Stimulated activated CD4-positive, alpha-beta T cell treated with anti-CD3 and anti-CD28 coated beads, Interleukin-2, amount 100 ng/mL, for 48 hours (primary cell): ENCODE measurements at places on chromosomes 7 and 10.

GRCh38 chr10:116120688-116121455 is 152.1 kb downstream of the GFRA1 start:
- DNase-seq: no peak

- no peak for DNase-seq
Observed at GRCh38 chr7:46147871-46148270, 226.8 kb upstream of the IGFBP3 start.

GRCh38 chr10:97711640-97712572 is 1.6 kb upstream of the MARVELD1 start:
- no peak for DNase-seq

- no peak for DNase-seq
Observed at GRCh38 chr10:49260644-49261296, 38.2 kb upstream of the C10orf71 start.

DNA sequence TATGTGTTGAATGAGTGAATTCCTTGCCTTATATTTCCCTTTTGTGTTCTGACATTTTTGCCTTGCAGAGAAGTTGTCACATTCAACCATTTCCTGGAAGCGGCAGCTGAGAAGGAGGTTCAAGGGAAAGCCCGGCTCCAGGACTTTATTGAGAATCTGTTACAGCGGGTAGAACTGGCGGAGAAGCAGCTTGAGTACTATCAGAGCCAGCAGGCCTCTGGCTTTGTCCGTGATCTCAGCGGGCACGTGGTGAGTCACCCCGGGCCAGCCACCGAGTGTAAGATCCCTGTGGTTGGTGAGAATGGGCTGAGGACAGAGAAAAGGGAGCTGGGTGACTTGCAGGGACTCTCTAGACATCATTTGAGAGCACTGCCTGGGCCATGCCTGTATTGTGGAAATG is 14.2 kb downstream of the ZNF365 start:
- DNase-seq: no peak

DNA sequence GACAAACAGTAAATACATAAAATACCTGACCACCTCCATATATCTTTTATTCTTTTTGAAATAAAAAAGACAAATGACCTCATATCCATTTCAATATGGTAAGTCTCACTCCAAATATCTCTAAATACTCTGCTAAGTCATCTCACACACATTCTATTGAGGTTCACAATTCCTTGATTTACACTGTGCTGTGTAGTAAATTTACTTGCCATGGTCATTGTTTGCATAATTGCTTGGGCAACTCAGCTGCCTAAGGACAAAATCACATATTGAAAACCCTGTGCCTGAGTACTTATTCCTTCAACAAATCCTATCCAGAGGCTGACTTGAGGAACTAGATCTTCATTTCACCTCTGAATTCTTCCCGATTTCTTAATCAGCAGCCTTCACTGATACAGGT is 176.4 kb downstream of the THSD7A start:
- no peak for DNase-seq

DNA sequence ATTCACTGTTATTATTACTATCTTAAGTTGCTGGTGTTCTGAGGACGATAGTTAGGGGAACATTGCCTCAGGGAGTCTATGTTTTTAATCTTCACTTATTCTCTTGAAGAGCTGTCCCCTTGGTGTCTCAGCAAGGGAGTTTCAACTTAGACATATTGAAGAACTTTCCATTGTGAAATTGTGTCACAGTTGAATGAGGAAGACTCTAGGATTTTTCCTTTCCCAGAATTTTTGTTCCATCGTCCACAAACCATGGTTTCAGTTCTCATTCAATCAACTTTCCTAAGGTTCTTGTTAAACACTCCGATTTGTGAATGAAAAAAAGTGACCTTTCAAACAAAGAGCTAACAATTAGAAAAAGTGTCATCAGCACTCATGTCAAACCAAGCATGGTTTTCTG is 128.3 kb downstream of the GATA3 start:
- no peak for DNase-seq

DNA sequence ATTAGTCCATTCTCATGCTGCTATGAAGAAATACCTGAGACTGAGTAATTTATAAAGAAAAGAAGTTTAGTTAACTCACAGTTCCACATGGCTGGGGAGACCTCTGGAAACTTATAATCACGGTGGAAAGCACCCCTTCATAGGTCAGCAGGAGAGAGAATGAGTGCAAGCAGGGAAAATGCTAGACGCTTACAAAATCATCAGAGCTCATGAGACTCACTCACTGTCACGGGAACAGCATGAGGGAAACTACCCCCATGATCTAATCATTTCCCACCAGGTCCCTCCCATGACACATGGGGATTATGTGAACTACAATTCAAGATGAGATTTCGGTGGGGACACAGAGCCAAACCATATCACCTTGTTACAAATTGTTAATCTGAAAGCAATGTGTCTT is 15.8 kb downstream of the TAS2R39 start:
- no peak for DNase-seq

DNA sequence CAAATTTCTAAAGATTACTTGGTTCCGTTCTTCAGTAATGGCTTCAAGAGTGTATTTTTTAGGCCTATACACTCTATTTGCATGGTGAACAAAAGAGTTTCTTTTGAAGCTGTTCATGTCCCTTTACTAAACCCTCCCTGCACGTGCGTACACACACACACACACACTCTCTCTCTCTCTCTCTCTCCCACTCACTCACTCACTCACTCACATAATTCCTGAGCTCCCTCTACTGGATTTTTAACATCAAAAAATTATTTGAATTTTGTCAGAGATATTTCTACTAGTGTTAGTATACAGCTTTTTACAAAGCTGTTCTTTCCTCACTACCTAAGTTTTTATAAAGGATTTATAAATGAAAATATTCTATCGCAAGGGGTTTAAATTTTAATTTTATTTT is 85.9 kb downstream of the UBE3C start:
- no peak for DNase-seq

- no peak for DNase-seq
Observed at GRCh38 chr10:122276611-122277208, 5.6 kb downstream of the BTBD16 start.

GRCh38 chr7:157411580-157411979 is 74.8 kb downstream of the DNAJB6 start:
- DNase-seq: peak; percentile 34

GRCh38 chr10:24824124-24824523 is 100.4 kb upstream of the ARHGAP21 start:
- no peak for DNase-seq

GRCh38 chr7:42161719-42162118 is 75.3 kb downstream of the GLI3 start:
- DNase-seq: no peak

DNA sequence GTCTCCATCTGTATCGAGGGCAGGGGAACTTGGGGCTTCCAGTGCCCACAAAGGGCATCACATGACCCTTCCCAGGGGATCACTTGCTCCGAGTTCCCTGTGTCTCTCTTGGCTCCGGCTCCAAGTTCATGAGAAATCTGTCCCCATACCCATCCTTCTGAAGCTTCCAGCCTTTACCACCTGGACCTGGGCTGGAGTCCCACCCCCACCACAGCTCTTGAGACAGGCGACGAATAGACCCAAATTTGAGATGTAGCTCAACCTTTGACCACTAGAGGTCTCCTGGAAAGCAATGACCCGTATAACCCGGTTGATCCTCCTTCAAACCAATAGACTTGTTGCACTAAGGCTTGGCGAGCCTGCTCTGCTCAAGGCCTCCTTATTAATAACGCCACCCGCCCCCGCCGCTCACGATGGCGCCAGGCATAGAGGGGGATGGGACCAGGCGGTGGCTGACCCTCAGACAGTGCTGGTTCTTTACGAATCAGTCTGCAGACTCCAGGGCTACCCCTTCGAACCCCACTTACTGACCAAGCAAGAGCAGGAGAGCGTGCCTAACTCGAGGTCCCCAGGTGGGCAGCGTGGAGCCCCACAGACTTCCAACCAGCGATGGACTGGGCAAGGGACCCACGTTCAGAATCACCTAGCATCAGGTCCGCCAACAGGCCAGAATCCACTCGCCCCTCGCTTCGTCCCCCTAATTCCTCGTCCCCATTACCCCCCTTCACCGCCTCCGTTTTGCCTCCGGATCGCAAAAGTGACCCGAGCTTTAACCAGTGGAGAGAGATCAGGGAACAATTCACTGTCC is 4.4 kb upstream of the ARID5B start:
- peak; percentile 56 for DNase-seq

DNA sequence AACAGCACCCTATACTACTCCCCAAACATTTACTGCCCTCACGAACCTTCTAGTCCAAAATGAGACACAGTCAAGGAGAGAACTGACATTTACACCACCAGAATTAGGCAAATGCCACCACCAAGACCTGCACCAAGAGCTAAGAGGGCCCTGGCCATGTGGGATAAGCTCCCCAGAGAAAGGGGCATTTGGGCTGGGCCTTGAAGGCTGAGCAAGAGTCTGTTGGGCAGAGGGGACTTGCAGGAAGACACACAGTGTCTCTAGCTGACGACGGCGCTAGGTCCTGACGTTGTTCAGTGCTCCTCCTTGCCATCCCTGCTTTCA is 326.4 kb upstream of the ZMIZ1 start:
- DNase-seq: no peak

DNA sequence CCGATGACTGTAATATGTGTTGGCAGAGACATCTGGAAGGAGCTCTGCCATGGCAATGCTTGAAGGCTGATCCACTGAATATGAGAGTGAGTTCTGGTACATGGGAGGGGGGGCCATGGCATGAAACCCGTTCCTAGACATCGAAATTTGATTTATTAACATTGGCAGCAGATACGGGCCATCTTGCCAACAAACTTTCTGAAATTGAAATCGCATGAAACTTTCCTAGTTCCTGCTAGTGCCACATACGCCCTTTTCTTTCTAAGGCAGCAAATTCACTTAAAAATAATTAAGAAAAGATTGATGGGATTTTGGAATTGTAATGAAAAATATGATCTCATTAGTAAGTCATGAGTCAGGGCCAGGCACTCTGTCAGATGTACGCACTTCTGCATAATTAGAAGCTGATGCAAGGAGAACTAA is 91.8 kb upstream of the KMT2C start:
- no peak for DNase-seq

- no peak for DNase-seq
Observed at GRCh38 chr10:103281753-103282152, 4.8 kb downstream of the INA start.

- DNase-seq: no peak
Observed at GRCh38 chr10:32538256-32538655, 92.3 kb downstream of the CCDC7 start.

DNA sequence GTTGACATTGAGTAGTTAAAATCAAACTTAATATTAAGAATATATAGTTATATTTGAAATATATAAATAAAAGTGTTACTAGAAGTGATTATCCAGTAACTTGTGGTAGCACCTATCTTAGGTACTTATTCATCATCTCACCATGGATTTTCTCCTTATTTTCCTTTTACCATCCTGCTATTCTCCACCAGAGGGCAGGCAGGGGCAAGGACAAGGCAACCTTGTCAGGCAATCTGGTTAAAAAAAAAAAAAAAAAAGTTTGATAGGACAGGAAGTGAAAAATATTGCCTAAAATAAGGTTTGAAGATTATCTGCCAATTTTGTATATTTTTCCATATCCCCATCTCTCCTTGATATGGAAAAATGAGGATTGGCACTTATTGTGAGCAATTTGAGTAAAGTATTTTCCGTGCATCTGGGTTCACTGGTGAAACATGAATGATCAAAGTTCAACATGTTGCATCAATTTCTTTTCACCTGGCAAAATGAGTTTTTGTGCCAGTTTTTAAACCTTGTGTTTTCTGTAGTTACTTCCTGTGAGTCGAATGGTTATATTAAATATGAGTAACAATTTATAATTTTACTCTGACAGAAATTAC is 256.7 kb downstream of the AGMO start:
- DNase-seq: no peak

- no peak for DNase-seq
Observed at GRCh38 chr7:70634610-70635068, 497.3 kb upstream of the GALNT17 start.

GRCh38 chr7:106448992-106449859 is 164.4 kb upstream of the NAMPT start:
- no peak for DNase-seq

DNA sequence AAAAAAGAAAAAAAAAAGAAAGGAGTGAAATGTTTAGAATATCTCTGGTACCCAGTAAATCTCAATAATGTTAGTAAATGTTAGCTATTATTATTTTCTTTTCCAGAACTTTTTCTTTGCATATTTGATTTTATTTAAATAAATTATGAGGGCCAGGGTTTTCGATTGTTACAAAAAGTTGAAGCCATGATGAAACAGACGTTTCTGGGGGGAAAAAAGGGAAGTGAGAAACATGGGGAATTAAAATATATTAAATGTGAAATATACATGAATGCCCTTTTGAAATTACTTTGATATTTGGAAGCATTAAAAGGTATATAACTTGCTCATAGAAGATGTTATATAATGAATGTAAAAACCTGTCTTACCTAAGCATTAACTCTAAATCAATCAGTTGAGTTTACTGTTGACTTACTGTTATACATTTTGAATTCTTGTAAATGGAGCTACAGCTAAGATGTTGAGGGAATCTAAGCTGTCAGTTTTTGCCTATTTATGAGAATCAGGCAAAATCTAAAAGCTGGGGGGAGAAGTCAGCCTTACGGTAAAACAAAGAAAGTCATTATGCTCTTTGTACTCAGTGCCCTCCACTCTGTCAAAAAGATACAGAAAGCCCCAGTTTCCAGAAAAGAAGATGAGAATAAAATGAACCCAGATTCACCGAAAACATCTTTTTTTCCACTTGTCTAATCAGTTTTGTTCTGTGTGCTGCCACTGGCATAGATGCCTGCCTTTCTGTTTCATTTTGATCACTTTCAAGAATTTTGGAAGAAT is 30.0 kb upstream of the KDM7A start:
- DNase-seq: no peak

GRCh38 chr10:83680470-83680891 is 458.8 kb upstream of the GHITM start:
- DNase-seq: peak; percentile 7

DNA sequence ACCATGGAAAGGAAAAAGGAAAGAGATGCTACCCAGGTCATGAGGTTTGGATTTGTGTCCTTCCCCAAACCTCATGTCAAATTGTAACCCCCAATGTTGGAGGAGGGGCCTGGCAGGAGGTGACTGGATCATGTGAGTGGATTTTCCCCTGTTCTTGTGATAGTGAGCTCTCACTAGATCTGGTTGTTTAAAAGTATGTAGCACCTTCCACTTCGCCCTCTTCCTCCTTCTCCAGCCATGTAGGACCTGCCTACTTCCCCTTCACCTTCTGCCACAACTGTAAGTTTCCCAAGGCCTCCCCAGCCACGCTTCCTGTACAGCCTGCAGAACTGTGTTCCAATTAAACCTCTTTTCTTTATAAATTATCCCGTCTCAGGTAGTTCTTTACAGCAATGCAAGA is 113.9 kb downstream of the FAM107B start:
- no peak for DNase-seq
